Upper lobe of left lung (tissue), 6 donors: ENCODE measurements at places on chromosomes 12 and 14. TPM values are rescaled to one million over a fixed set of nuclear protein-coding genes. Genes with fewer than 3 reads are reported as not detected.

- DNase-seq: no peak
Measured at GRCh38 chr12:89217472-89217871, 134.8 kb downstream of the DUSP6 start.

- DNase-seq: no peak
Measured at GRCh38 chr12:4424422-4424821, 21.2 kb downstream of the FGF6 start.

IKZF4 gene
- 9.6 TPM for total RNA-seq

- no peak for DNase-seq
Measured at GRCh38 chr14:20632831-20633691, 8.4 kb downstream of the OR6S1 start.

DNA sequence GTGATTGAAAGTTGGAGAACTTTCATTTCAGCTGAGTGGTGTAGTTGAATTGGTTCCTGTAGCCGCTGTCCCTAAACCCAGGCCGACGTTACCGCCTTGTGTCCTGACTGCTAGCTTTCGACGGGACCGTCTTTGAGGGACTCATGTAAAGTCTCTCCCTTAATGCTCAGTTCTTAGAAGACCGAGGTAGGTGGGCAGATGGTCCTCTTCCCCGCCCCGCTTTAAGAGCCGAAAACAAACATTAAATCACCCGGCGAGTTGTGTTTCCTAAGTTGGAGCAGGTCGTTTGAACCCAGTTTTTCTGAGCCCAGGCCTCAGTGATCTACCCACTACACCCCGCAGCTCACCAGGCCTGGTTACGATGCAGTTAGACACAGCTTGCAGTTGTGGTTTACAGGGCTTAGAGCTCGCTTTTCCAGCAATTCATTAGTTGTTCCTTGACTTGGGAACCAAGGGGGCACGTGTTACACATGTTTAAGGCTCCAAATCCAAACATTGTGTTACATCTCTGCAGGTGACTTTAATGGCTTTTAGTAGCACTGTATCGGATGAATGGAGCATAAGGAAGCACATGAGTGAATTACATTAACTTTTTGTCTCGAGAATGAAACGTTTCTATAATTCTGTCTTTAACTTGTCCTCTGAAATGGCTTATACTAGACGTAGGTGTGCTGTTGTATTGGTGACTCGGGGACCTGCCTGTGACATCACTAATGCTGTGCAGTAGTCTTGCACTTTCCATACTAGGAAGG lies 790 bp downstream of the NEDD1 start:
- peak; percentile 25 for DNase-seq

MLXIP gene
- 34.8 TPM for total RNA-seq

CCDC60 gene
- total RNA-seq: 10.5 TPM

DNA sequence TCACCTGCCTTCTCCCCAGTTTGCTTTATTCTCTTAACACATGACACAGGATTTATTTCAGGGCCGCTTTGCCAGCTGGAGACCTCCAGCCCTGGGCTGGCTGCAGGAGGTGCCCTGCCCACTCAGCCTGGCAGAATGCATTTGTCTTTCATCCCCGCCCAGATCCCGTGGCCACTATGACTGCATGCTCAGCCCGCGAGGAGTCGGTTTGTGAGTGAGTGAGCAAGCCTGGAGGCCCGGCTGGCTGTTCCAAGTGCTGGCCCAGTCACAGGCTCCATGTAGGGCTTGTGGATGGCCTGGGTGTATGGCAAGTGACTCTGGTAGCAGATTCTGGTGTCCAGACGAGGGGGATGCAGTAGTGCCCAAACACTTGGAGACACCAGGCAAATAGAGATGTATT lies 2.1 kb downstream of the TDP1 start:
- peak; percentile 54 for DNase-seq

DNA sequence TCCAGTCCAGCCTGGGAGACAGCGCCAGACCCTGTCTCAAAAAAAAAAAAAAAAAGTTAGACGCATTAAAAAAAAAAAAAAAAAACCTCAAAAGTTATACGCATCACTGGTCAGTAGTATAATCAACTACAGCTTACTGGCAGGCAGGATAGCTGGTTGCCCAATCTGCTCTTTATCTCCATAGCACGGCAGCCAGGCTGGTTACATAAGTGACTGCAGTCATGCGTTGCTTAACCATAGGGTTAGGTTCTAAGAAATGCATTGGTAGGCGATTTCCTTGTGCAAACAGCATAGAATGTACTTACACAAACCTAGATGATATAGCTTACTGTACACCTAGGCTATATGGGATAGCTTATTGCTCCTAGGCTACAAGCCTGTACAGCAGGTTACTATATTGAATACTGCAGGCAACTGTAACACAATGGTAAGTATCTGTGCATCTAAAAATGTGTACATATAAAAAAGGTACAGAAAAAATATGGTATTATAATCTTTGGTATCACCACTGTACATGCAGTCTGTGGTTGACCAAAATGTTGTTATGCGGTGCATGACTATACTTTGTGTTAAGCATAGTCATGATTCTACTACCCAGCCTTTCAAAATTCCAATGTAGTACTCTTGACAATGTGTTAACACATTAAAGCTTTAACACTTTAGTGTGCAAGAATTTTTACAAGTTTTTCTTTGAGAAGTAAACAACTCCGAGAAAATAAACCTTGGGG lies 8.1 kb downstream of the L2HGDH start:
- DNase-seq: no peak

ATF7IP gene
- total RNA-seq: 49.8 TPM

GRCh38 chr14:53047307-53048069 lies 96.6 kb upstream of the FERMT2 start:
- no peak for DNase-seq

TPPP2 gene
- not detected for total RNA-seq

DNA sequence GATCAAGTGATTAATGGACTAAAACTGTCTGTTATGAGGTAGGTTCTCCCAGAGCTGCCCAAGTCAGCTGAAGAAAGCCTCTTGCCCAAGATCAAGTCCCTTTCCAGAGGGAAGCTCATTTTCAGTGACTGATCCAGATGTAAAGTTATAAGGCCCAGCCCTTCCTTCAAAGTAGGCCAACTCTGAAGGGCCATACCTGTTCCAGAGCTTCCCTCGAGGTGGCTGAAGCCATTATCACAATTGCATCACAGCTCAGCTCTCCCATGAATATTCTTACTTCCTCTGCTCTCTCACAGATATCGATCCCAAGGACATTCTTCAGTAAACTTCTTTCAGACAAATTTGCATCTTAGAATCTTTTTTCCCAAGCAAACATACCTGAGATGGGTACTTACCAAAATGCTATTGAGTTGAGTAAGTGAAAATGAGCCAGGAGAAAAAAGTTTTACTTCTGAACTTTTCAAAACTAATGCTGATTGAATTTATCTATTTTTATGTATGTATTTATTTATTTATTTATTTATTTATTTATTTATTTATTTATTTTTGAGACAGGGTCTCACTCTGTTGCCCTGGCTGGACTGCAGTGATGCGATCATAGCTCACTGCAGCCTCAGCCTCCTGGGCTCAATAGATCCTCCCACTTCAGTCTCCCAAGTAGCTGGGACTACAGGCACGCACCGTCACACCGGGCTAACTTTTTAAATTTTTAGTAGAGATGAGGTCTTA lies 42.6 kb upstream of the USP15 start:
- no peak for DNase-seq

- peak; percentile 90 for DNase-seq
Measured at GRCh38 chr12:49225576-49226166, 36.8 kb upstream of the TUBA1A start.

GRCh38 chr14:75022655-75023054 lies 19.9 kb downstream of the EIF2B2 start:
- no peak for DNase-seq

DNA sequence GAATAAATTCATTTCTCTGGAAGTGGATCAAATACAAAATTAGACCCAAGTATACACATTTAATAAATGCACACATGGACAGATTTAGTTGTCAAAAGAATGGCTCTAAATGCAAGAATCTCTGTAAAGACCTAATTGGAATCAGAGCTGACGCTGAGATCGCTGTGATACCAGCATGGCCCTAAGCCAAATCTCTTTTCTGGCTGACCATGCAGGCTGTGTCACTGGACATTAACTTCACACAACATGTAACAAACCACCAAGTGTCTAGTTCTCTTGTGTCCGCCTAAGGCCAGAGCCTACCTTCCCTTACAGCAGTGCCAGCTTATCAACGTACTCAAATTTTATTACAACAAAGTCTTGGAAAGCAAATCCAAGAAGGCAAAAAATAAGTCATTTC lies 127.5 kb downstream of the MED13L start:
- DNase-seq: no peak

DNA sequence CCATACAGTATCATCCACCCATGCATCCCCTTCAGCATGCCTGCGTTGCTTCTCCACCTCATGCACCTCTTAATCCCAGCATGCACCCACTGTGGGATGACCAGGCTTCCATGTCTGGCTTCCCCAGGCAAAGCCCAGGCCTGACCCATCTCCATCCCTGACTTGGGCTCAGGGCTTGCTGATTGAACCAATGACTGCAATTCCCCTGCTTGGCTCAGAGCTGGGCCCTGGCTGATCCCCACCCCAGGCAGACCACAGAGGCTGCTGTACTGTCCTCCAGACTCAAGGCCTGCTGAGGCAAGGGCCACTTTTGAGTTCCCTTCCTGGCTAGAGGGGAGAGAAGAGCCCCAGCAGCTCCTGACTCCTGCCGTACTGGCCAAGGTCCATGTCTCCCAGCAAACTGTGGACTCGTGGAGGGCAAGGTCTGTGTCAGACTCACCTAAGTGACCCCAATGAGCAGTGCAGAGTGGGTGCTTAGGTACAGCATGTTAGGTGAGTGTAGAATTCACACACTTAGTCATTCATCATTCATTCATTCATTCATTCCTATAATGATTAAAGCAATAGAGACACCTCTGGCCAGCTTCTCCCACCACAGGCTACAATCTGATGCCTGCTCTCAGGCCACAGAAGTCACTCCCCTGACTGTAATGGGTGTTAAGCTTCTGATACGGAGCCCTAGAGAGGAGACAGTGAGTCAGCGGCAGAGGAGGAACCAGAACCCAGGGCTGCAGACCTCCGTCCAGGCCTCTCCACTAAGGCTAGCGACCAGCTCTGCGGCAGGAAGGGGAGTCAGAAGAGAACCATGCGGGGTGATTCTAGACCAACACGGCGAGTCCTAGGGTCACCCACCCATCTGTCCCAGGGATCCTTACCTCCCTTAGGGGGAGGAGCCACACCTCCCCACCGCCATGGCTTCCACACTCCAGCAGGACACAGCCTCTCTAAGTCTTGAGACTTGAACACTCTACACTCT lies 2.9 kb downstream of the BEGAIN start:
- DNase-seq: no peak

DNA sequence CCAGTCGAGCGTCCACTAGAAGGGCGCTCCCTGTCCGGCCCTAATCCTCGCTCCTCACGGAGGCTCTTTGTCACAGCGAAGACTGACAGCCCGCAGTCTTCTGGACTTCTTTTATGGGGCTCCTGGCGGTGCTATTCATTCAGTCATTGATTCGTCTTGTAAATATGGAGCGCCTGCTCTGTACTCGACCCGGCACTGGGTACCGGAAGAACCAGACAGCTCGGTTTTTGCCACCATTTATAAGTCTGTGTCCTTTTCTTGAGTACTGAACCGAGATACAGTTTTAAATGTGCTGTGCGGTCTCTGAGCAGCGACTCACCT lies 570 bp downstream of the DMAC2L start:
- DNase-seq: no peak

DNA sequence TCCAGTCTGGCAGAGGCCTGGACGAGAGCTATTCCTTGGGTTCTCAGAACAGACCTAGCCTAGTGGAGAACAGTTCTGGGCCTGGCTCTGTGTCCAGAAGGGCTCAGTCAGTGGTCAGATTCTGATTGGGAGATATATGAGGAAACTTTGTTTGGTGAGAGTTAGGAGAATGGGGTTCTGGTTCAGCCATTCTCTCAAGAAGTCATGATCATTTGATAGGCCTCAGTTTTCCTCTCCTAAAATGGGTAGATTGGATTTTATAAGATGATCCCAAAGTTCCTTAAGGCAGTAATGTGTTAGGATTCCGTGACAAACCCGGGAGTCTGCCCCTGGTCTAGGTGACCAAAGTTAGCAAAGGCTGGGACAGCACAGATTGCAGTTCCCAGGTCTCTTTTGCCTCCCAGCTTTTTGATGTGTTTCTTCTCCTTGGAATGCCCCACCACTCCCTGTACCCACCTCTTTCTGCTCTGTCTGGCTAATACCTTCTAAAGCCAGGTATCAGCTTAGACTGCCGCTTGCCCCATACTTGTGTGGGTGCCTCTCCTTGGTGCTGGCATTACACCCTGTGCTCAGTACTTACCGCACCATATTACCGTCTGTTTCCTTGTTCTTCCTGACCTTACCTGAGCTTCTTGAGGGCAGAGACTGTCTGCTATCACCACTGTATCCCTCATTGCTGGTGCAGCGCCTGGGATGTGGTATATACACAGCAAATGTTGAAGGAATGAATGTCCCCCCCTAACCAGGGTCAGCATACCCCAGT lies 25.5 kb downstream of the SUSD6 start:
- DNase-seq: no peak
